Activated T-cell treated with anti-CD3 and anti-CD28 coated beads, Interleukin-2, amount 50 U/mL, for 72 hours (primary cell): ENCODE measurements at places on chromosomes 16 and 17.

GRCh38 chr16:28108590-28109247 is 45.2 kb upstream of the GSG1L start:
- DNase-seq: no peak

DNA sequence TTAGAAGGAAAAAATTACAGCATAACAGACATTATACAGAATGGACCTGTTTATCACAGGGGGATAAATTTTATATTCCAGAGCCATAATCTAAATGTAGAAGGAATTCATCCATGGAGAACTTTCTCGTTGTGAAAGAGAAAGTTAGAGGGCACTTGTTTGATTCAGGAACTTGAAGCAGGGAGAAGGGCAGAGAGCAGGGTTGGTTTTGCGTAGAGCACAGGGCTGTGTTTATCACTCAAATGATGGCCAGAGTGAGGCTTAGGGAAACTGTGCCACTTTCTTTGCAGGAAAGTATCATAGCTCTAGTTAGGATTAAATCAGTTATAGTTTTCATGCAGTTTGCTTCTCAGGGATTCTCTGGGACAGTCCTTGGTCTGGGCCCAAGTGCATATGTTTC is 29.1 kb upstream of the MED13 start:
- DNase-seq: no peak

- no peak for DNase-seq
Observed at GRCh38 chr16:59044616-59045015, 310.5 kb upstream of the GOT2 start.

DNA sequence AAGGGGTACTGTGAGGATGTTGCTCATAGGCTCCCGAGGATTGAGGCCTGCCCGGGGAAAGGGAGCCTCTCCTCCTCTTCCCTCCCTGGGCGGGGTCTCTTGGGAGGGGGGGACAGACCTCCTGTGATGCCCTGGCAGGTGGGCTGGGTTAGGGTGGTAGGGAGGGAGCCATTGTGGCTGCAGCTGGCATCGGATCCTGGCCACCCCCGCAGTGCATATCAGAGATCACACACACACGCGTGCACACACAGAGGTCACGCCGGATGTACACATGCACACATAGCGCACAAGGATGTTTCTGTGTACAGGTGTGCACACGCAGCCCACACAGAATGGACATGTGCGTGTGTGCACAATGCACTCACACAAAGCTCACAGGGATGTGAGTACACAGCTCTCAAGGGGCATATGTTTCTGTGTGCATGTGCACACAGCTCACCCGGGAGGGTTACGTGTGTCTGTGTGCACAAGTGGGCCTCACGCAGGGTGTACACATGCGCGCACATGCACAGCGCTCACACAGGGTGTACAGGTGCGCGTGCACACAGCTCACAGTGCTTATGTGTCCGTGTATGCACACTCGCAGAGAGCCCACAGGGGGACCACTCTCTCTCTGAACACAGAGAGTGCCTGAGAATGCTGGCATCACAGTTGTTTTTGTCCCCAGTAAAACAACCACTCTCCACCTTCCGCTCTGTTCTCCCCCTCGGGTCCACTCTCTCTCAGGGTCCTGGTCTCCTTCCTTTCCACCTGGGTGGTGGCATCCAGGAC is 2.4 kb downstream of the GJD3 start:
- no peak for DNase-seq

DNA sequence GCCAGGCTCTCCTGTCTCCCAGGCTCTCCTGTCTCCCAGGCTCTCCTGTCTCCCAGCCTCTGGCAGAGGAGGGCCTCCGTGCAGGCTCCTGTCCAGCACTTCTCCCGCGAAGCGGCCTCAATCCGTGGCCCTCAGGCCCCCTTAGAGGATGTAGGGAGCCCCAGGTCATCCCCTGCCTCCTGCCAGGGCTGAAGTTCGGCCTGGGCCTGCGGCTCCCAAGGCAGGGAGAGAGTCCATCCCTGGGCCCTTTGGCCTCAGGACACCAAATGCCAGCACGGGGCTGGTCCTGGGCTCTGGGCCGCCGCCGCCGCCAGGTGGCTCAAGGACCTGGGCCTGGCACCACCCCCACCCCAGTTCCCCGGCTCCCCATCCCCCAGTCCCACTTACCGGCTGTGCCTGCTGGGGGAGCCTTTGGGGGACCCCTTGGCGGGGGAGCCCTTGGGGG is 370 bp downstream of the EVPL start:
- DNase-seq: no peak
